Erythroblast (primary cell): ENCODE measurements at places on chromosomes 7 and 10.
A peak's percentile ranks its signal among the peaks of the same experiment; 100 is the strongest.

- DNase-seq, result peak; percentile 18
These were observed 17.6 kb downstream of the MINDY3 start for GRCh38 chr10:15842556-15843169.

DNA sequence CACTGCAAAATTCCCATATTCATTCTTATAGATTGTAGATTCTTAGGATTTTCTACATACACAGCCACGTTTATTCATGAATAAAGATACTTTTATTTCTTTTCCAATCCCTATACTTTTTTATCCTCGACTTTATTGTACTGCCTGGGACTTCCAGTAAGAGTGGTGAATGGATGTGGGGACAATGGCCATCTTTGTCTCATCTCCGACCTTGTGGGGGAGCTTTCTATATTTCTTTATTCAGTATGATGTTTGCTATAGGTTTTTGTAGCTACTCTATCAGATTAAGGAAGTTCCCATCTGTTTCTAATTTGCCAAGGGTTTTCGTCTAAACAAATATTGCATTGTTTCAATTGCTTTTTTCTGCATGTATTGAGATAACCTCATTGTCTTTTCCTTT lies 184.3 kb downstream of the FOXP2 start:
- no peak for DNase-seq

GRCh38 chr10:98446661-98447221 lies at the start of gene HPS1:
Gene HPS1 (minus strand): TSS chr10:98446935. CDS start chr10:98443240, 3,695 bp downstream.
- peak; percentile 93 for DNase-seq

DNA sequence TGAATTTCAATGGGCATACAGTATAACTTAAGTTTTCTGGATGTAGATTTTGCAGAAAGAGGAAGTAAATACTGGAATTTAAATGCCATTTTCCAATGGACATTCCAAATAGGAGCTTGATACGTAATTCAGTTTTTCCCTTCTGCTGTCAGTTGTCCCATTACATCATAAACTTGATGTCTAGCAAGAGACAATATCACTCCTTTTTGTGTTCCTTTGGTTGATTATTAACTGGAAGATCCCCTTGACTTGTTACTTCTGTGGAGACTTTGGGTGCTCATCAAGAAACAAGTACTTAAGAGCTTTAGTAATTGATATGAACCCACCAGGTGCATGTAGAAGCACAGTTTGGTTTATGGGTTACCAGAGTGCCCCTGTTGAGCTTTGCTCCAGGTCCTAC lies 116.1 kb downstream of the ST7 start:
- no peak for DNase-seq

GRCh38 chr10:49768731-49769130 lies 6.6 kb upstream of the OGDHL start:
- DNase-seq, result no peak

- DNase-seq, result no peak
These were observed 240.8 kb downstream of the ARHGAP12 start for GRCh38 chr10:31687663-31688482.

GRCh38 chr10:73743327-73743904 lies 756 bp upstream of the SEC24C start:
- DNase-seq, result no peak

- no peak for DNase-seq
These were observed 35.3 kb upstream of the SEPHS1 start for GRCh38 chr10:13383399-13383761.
